Activated CD4-positive, alpha-beta T cell treated with anti-CD3 and anti-CD28 coated beads, Interleukin-2, amount 10 ng/mL, durations not matched to agents 24 days and 14 days (primary cell): ENCODE measurements at places on chromosomes 4 and X.

DNA sequence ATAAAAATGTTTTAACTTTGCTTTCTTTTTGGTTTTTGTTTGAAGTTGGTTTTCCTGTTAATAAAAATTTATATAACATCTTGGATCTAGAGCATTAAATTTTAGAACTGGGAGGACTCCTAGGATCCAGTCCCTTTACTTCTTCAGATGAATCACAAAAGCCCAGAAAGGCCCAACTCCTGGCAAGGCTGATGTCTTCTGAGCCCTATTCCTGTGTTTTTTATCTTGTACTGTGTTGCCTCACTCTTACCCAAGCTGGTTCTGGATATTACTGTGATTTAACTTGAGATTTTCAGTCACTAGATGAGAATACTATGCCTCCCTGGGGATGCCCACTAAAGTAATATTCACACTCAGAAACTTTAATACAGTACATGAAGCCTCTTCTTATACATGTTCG lies 127.1 kb upstream of the GALNT7 start:
- DNase-seq: no peak

GRCh38 chr4:156946516-156947424 lies 24.8 kb downstream of the PDGFC start:
- DNase-seq: no peak

DNA sequence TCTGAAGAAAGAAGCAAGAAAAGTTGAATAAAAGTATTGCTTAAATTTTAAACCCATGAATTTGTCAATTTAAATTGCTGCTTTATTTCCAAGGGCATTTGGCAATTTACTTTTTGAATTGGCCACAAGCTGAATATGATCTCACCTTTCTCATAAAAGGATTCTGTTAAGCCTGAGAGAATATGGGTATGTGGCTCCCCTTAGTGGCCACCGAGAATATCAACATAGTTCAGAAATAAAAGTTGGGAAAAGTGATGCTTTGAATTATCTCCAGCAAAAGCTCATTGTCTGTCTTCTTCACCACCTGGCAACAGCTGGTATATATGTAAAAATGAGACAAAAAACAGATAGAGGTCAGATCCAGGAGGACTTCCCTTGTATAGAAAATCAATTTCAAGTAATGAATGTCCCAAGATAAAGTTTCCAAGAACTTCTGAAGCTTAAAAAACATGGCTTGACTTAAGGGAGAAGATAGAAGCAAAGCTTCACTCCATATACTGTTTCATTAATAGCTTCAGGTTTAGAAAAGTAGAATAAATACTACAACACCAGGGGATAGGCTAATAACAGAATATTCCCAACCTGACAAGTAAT lies 290.7 kb upstream of the FAM241A start:
- DNase-seq: peak; percentile 64

DNA sequence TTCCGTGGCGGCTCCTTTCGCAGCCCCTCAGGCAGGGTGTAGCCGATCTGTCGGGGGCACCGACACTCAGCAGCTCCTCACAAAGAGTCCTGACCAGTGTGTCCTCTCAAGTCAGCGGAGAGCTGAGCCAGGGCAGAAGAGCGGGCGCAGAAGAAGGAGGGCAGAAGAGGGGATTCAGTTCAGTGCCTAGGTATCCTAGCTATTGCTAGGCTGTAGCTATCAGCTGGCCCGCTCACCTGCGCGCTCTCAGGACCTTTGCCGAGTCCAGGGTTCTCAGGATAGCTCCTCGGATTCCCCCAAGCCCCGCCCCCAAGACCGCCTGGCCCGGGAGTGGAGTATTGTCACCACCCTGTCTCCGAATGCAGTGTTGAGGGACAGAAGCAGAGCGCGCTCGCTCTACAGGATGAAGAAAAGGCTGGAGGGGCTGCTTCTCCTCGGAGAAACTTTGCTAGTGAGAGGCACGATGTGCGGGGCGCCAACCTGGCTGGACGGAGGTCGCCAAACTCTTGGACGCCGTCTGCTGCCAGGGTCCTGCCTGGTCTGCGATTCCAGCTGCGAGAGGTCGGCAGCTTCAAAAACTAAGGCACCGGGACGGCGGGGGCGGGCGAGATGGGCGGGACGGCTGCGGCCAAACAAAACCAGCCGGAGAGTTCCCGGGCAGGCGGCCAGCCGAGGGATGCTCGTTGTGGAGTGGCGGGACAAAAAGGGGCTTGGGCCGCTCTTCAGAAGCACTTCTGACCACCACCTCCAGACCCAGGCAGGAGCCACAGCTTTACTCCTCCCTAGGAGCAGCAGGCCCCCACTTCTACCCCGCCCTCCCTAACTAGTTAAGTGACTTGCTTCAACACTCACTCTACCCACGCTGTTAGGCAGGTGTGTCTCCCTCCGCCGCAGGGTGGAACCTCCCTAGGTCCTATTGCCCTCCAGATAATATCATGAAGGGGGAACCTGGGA lies at the start of gene XKRX:
TSS of gene XKRX (minus strand) at position 258 of the 954 bp plus-strand sequence. CDS start 613 bp downstream, outside the sequence.
- peak; percentile 68 for DNase-seq

GRCh38 chr4:185874516-185875230 lies 62.7 kb upstream of the SORBS2 start:
- no peak for DNase-seq
